ENCODE measurements at places on chromosomes 2 and 18. TPM values are rescaled to one million over a fixed set of nuclear protein-coding genes. Genes with fewer than 3 reads are reported as not detected.

RPRM gene
- 0.11 TPM for total RNA-seq

ZNF385B gene
- not detected for total RNA-seq

GALNT3 gene
- total RNA-seq: not detected

GULP1 gene
- total RNA-seq: 34.9 TPM

ADAM17 gene
- 37.2 TPM for total RNA-seq

MBP gene
- total RNA-seq: 21.3 TPM

LDLRAD4 gene
- total RNA-seq: 2.4 TPM

CCDC142 gene
- total RNA-seq: 12.6 TPM

DOK6 gene
- total RNA-seq: not detected

ALPI gene
- not detected for total RNA-seq

SERPINB13 gene
- total RNA-seq: not detected

SLC38A11 gene
- total RNA-seq: not detected

CNDP1 gene
- not detected for total RNA-seq

CCDC121 gene
- total RNA-seq: 3.7 TPM

LOXHD1 gene
- total RNA-seq: not detected

OXER1 gene
- total RNA-seq: not detected

MSTN gene
- total RNA-seq: not detected

ITSN2 gene
- total RNA-seq: 17.8 TPM

SULT1C2 gene
- 0.33 TPM for total RNA-seq

TXNDC9 gene
- total RNA-seq: 40.1 TPM

LGALSL gene
- total RNA-seq: 12.0 TPM

RAB6C gene
- not detected for total RNA-seq

MRPL44 gene
- 49.1 TPM for total RNA-seq

SP140 gene
- not detected for total RNA-seq

TANC1 gene
- 8.3 TPM for total RNA-seq

PXDN gene
- total RNA-seq: 12.3 TPM
